Stimulated activated CD8-positive, alpha-beta memory T cell treated with anti-CD3 and anti-CD28 coated beads, Interleukin-7, amount 100 ng/mL, for 1 hour (primary cell): ENCODE measurements at places on chromosomes 2 and 18.

GRCh38 chr18:61957801-61958516 lies 65.2 kb upstream of the RNF152 start:
- DNase-seq, result no peak

GRCh38 chr2:19851116-19851695 lies 50.6 kb downstream of the TTC32 start:
- DNase-seq, result no peak

DNA sequence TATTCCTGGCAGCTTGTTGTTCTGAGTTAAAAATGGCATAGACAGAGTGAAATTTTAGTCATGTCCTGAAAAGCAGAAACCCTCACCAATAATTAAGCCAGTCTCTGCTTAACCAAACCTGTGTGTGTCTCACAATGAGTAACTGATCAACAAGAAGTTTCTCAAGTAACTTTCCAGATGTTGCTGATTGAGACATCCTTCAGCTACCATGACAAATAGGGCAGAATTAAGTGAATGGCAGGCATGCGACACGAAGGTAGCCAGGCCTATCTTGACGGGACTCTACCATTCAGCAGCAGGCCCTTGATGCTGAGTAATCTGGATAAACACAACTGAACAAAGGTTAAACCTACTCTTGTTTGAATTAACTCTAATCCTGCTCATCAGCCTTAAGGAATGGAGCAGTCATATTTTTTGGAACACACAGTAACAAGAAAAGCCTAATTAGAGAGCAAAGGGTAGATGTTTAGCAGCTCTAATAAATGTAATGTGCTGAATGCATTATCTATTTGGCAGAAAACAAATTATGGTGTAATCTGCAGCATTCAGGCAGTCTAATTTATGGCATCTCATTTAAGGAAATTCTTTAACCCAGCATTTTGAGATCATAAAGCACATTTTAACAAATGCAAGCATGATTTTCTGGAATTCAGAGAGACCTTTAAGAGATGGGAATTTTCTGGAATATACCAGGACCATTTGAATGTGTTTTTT lies 159.5 kb upstream of the EPHA4 start:
- no peak for DNase-seq

- DNase-seq, result no peak
Measured at GRCh38 chr2:119694845-119695521, 16.0 kb downstream of the TMEM177 start.

GRCh38 chr2:60839126-60839813 lies 42.1 kb upstream of the REL start:
- DNase-seq, result no peak

DNA sequence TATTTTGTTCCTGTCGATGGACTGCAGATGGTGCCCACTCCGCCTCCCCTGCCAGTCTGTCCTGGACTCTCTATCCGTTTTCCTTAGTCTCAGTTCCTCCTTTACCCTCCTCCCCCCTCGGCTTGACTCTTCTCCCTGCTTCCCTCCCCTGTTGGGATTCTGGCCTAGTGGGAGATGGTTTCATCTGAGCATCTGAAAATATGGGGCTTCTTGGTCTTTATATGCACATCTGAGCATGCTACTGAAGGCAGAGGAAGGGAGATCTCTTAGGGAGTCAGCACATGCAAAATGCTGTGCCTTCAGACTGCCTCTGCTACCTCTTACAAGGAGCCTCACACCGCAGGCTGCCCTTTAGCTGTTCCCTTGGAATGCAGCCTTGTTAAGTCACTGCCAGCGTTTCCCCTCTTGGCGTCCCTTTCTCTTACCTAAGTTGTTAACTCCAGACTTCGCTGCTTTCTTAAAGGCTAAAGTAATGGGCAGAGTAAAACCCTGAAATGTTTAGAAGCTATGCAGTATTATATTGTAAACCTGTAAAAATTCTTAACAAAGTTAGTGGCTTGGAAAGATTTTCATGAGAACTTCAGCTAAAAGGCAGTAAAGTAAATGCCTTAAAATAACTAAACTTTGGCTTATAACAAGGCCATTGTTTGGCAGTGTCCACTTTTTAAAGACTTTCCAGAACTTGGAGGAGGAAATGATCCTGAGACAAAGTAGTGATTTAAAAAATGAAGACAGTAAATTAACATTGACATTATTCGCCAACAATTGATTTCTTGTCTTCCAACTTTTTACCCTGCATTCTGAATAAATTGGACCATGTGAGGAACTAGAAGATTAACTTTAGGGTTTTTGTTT lies 49.8 kb downstream of the LDLRAD4 start:
- no peak for DNase-seq

DNA sequence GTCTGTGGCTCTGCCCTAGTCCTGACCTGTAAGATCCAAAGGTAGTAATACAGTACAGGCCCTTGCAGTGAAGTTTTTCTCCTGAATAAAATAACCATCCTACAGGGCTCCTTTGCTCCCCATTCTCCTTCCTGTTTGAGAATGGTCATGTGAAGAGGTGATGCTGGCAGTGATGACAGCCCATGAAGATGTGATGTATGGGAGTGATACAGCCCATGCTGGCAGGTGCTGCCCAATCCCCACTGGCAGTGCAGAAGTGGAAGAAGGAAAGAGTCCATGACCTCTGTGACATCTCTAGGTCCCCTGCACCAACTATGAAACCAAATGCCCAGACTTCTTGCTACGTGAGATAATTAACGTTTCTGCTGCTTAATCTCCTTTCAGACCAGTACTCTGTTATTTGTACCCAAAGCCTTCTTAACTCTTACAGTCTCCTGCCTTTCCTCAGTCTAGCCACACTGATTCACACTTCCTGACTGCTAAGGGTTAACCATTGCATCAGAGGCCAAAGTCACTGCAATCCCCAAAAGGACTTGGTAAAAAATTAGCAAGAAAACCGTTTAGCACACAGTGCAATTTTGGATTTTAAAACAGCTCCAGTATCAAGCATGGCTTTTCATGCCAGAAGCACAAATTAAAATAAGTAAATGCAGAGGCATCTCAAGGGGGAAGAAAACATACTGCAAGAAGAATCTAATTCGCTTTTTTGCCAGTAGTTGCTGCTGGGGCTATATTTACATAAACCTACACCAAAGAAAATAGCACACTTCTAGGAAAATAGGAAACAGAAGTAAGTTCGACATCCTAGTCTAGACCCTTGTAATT lies 98.0 kb downstream of the STK39 start:
- no peak for DNase-seq

DNA sequence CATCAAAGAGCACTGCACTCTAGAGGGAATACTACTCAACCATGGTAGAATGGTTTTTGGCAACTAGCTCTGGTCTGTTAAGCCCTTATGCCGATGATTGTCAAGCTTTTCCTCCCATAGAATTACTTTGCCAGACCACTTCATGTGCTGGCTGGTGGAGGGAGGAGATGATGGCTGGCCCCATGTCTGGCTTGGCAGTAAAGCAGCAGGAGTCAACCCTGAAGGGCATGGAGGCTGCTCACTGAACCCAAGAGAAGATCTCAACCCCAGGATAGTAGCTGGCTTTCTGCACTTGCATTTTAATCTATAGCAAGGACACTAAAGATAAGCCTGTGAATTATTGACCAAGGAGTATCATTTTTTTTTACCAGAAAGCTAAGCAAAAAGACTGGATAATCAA lies 309.9 kb downstream of the PIEZO2 start:
- no peak for DNase-seq

- no peak for DNase-seq
Measured at GRCh38 chr2:157806426-157807077, 69.6 kb downstream of the ACVR1 start.

GRCh38 chr2:224209555-224210285 lies 170.6 kb upstream of the SERPINE2 start:
- no peak for DNase-seq

- DNase-seq, result no peak
Measured at GRCh38 chr2:138503087-138503442, 1.5 kb downstream of the SPOPL start.

- no peak for DNase-seq
Measured at GRCh38 chr2:67255933-67256615, 141.1 kb upstream of the ETAA1 start.

- no peak for DNase-seq
Measured at GRCh38 chr2:132804051-132804450, 134.0 kb upstream of the LYPD1 start.

DNA sequence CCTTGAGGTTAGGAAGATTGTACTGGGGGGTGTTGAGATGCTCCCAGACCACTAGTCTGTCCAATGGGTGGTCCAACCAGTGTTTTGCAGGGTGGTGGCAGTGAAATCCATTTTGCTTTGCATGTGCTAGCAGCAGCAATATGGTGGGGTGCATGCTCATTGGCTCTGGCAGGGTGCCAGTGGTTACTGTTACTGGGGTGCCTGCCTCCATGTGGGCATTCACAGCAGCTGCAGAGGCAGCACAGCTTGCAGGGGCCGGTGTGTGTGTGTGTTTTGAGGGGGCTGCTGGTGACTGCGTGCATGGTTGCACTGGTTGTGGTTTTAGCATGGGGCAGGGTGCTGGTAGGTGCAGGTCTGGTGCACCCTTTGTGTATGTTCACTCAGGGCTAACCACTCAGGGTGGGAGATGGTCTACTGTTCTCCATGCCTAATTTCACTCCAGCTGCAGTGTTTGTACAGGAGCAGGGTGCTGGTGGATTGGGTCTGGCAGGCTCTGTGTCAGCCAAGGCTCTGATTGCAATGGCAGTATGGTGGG lies 265.4 kb downstream of the NUP35 start:
- DNase-seq, result no peak

- no peak for DNase-seq
Measured at GRCh38 chr2:28368357-28368798, 24.3 kb upstream of the FOSL2 start.

DNA sequence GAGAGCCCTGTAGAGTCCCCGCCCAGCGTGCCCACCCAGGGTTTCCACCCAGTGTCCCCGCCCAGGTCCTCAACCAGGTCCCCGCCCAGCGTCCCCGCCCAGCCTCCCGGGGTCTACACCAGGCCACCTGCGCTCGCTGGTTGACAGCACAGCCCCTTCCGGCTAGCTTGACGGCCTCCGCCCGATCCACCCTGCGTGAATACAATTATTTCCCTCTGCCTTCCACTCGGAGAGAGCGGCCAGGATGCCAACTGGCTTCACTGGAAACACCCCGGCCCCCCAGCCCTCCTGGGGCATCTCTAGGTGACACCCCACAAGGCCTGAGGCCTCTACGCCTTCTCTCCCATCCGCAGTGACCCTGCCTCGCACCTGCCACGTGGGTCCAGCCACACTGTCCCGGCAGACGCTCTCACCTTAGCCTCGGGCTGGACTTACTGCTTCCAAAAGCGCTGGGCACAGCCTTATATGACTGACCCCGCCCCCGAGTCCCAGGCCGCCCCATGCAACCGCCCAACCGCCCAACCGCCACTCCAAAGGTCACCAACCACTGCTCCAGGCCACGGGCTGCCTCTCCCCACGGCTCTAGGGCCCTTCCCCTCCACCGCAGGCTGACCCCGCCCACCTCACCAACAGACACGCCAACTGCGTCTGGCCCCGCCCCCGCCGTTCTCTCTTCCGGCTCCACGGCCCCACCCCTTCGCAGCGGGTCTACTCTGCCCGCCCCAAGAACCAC lies 188.1 kb downstream of the LAMA1 start:
- no peak for DNase-seq

DNA sequence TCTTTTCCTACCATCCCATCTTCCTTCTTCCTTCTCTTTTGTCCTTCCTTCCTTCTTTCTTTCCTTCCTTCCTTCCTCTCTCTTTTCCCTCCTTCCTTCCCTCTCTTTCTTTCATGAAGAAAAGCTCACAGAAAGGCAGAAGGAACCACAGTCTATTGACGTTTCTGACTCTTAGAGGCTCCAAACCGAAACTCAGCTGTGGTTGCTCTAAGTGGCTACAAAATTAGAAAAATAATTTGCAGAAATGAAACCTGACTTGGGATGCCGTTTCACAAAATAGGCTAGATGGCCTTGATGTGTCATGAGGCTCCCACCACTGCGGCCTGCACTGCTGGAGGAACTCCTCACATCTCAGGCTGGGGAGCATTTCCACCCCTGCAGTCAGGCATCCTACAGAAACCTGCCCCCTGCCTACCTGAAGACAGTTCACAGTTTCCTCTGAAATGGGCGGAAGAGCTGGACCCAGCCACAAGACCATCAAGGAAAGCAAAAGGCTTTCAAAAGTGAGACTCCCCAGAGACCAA lies 165.6 kb downstream of the SMAD7 start:
- no peak for DNase-seq

DNA sequence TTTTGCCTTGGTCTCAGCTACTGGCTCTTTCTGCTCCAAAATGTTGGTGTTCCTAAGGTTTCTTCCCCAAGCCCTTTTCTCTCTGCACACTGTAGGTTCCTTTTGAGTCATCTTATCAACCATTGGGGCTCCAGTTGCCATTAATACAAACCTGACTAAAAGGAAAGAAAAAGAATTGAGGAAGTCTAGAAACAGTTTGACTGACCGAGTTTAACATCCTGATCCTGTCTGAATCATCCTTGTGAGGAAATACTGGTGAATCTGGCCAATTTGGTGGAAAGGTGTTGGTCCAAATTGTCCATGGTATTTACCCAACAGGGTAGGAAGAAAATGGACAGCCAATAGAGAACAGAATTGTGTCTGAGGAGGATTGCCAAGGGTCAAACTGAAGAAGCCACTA lies 38.3 kb downstream of the CRYGD start:
- DNase-seq, result no peak

DNA sequence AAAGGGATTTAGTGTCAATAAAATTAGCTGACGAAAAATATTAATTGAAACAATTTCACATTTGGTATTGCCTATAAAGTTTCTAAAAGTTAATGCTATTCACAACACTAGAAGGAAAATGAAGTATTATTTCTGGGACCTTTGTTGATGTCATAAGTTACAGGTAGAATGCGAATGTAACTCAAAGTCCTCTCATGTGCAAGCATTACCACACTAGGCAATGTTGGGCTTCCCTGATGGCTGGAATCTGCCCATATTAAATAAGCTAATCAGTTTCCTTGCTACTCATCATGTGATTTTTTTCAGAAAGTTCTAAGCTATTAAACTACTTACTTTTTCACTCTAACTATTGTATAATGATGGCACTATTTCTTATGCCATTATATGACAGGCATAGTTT lies 44.6 kb downstream of the COBLL1 start:
- DNase-seq, result no peak

DNA sequence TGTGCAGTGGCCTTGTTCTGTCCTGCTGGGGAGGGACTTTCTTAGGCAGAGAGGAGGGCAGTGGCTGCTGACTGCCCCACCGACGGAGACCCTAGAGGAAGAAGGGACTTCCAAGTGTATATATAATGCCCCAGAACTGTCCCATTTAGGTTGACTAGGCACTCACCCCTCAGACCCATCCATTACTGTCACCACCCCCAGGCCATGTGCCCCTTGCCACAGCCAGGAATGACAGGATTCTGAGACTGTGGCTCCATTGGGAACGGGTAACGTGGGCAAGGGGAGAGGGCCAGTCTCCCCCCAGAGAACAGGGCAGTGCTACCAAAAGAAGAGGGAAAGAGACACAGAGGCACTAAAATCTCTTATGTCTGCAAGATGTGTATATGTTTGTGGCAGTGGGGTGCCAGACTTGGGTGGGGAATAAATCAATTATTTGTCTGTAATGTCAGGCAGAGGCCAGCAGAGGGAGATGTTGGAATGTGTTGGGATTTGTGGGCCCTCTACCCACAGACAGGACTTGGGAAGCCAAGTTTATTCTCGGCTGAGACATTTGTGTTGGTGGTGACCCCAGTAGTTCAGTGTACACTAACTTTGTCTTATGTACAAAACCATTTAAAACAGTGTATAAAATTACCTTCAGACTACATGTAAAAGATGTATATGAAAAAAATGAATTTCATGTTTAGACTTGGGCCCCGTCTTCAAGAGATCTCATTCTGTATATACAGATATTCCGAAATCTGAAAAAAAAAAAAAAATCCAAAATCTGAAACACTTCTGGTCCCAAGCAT lies 24.0 kb upstream of the TMEM37 start:
- no peak for DNase-seq
